ENCODE measurements at places on chromosomes 7 and 10.

- no peak for DNase-seq
Measured at GRCh38 chr10:23413629-23414089, 25.2 kb upstream of the OTUD1 start.

GRCh38 chr10:72328045-72328828 is 26.5 kb downstream of the DNAJB12 start:
- no peak for DNase-seq

DNA sequence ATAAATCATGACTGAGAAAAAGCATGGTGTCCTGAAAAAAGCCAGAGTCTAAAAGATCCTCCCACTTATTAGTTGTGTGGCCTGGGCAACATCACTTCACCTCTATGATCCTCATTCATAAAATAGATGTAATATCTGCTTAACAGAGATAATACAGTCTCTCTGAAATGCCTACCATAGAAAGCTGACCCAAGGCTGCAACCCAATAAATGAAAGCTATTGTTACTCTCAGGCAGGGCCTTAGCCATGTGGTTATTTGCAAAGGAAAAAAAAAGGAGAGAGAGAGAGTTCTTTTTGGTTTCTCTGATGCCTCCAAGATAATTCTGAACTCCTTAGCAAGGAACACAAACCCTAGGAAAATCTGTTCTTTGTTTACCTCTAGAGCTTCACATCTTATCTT is 7.9 kb downstream of the FAM13C start:
- no peak for DNase-seq

DNA sequence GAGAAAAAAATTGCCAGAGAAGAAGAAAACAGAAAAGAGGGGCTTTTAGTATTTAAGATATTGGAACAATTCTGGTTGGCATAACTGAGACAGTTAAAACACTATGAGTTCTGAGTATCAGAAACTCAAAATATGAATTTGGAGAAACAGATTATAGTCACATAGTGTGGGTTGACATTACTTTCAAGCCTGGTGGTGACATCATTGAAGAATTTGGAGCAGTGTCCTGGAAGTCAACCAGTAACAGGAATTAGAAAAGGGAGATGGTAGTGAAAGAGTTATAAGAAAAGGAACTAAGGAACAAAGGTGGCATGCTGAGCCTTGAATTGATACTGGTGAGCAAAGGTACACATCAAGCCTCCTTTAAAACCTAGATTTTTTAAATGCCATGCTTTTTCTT is 88.2 kb downstream of the ZNF438 start:
- no peak for DNase-seq

DNA sequence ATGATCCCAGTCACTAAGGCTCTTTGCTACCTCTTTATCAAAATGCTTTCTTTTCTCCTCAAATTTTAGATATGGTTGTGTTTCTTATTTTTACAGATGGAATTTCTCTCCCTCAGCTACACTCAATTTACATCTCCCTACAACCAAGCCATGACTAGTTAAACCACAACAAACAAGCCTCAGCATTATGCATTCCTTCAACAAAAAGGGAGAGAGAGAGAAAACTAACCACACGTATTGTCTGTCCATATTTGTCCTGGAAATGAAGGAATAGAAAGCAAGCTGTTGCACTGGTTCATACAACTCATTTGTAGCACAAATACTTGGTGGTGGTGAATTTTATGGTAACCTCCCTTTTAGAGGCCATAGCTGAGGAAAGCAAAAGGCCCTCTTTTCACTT is 286.4 kb downstream of the AHR start:
- no peak for DNase-seq

DNA sequence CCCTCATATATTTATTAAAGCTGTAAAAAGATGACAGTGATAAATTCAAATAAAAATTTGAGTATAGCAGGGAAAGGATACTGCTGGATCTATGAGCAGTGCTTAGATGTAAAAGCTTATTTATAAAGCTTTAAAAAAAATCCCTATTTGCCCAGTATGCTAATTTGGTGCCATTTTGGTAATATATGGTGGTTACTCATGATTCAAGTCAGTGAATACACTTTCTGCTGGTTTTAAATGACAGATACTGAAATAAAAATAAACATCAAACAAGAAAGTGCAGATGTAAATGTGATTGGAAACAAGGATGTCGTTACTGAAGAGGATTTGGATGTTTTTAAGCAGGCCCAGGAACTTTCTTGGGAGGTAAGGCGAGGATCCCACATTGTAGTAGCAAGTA is 134.4 kb upstream of the SAMD8 start:
- no peak for DNase-seq

All from NCI-H510A (cell line).